ENCODE measurements at places on chromosomes 1 and 21. TPM values are rescaled to one million over a fixed set of nuclear protein-coding genes. Genes with fewer than 3 reads are reported as not detected.
A peak's percentile ranks its signal among the peaks of the same experiment; 100 is the strongest.

Gene CCDC185
- total RNA-seq = not detected

Gene OR2L3
- not detected for total RNA-seq

Gene TNFSF4
- 0.62 TPM for total RNA-seq

Gene FLG2
- total RNA-seq = not detected

Gene MROH7
- 0.21 TPM for total RNA-seq

Gene KRTAP10-8
- not detected for total RNA-seq

Gene TSPAN1
- total RNA-seq = 68.5 TPM

Gene TLR5
- total RNA-seq = 3.7 TPM

DNA sequence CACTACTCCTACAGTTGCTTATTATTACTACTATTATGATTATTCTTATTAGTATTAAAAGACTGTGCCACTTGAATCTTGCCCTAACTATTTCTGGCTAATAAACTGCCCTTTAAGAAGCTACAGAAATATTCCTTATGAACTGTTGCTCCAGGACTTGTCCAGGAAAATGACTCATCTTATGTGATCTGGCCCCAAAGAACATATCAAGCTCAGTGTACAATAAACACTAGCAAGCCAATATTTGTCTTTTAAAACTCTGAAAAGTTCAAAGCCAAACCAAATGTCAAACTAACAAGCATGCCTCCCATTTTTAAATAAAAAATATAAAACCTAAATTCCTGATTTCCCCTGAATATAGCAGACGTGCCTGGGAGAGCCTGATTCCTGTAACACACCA, 88.7 kb upstream of the SIM2 start:
- DNase-seq = no peak

DNA sequence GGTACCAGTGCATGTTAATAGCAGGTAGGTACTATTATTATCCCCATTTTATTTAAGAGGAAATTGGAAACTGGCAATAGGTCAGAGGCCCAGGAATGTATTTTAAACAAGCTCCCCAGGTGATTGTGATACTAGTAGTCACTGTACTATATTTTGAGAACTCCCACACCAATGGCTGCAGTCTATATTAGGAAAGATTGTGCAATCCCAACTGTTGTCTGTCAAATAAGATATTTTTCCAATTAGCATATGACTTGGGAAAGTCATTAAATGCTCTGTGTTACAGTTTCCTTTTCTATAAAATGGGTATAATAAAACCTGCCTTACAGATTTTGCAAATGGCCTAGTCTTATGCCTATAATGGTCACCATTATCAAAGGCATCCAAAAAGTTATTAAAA, 94.2 kb upstream of the DMRTA2 start:
- no peak for DNase-seq

DNA sequence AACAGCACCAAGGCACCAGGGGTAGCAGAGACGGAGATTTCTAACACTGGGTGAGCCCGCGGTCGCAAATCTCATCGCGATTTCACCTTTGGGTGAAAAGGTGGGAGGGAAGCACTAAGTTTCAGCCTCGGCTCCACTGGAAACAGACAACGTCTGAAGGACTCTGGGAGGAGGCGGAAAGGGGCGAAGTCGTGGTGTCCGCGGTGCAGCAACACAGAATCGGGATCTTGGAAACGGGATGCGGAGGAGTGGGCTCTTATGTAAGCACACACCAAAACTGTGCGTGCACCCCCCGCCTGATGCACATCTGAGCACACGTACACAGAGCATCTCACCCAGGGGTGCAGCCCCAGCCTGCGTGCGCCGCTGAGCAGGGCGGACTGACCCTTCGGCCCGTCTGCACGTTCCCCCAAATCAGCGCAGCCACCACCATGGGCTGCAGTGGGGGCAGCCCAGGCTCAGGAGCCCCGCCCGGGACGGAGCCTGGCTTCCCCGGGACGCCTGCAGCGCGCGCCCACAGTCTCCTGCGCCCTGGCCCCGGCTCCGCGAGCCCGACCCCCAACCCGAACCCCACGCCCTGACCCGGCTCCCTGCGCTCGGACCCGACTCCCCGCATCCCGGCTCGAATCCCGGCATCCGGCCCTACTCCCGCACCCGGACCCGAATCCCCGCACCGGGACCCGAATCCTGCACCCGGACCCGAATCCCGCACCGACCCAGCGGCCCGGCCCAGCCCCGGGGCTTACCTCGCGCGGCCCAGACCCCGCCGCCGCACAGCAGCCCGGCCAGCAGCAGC, 670 bp downstream of the CLSTN1 start:
- DNase-seq = no peak

DNA sequence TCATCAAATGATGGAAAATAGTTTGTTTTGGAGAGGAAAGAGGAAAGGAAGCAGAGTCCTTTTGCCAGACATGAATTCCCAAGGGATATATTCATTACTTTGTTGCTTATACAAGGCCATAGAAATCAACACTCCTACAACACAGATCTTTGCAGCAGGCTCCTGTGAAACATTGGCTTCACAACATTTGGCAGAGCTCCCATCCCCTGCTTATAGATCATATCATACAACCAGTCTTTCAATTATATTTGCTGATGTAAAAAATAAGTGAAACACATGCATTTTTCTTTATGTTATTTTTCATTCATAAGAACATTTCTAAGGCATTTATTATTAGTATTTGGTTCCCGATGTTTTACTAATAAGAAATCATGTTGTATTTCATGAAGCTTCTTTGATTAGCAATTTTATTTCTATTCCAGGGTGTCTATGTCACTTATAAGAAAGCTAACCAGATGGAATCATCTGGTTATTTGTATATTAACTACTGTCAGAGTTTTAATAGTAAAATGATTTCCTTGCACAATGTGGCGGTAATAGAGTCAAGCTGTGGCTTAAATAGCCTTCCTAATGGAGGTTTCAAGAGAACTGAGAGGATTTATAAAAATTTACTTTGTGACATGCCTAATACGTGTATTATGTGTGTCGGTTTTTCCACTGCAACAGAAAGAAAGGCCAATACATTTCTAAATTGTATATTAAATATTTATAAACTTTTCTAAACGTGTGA, 470.3 kb upstream of the NCAM2 start:
- no peak for DNase-seq

DNA sequence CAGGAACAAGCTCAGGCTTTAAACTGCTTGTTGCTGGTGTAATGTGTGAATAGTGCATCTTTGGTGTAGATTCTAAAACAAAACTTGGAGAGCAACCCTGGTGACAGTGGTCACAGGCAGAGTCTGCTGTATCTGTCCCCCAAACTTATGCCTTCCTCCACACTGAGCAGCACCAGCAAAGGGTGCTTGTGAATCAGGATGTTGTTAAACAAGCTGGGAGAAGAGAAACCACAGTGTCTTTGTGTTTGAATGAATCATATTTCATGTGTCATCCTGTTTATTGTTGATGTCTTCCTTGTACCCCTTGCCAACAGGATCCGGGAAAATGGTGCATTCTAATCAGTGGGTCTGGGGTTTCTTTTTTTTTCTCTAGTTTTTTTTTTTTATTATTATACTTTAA, 91.9 kb upstream of the COG2 start:
- DNase-seq = no peak

GRCh38 chr1:180224902-180225301, 5.2 kb upstream of the LHX4 start:
- no peak for DNase-seq

- peak; percentile 18 for DNase-seq
These were observed 112.6 kb downstream of the ADAMTS1 start for GRCh38 chr21:26732432-26733221.

GRCh38 chr1:174656409-174657059, 208.8 kb downstream of the GPR52 start:
- no peak for DNase-seq

GRCh38 chr21:44930543-44930981, 9.3 kb upstream of the SLX9 start:
- no peak for DNase-seq

- no peak for DNase-seq
These were observed 29.2 kb downstream of the B3GALT5 start for GRCh38 chr21:39641827-39642450.

DNA sequence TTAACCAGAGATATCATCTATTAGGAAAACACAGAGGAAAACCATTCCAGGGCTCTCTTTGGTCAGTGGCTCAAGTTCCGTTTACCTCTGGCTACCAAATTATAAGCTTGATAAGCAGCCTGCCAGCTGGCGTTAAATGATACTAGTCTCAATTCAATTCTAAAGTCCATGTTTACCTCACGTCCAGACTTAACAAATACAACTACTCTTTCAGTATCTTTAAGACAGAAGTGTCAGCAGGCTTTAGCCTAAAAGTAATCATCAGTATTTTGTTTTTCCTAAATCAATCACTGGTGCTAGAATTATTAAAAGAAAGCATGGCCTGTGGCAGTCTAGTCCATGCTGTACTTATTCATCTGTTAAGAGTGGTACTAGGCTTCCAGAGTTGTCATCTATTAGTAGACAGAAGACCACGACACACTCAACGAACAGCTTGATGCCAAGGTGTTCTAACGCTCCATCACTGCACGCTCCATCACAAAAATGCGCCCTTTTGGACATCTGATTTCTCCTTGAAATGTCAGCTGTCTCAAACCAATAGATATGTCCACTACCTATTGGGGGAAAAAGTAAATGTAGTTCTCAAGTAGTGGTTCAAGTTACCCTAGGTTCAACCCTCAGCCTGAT, 1.5 kb downstream of the IVNS1ABP start:
- DNase-seq = no peak

DNA sequence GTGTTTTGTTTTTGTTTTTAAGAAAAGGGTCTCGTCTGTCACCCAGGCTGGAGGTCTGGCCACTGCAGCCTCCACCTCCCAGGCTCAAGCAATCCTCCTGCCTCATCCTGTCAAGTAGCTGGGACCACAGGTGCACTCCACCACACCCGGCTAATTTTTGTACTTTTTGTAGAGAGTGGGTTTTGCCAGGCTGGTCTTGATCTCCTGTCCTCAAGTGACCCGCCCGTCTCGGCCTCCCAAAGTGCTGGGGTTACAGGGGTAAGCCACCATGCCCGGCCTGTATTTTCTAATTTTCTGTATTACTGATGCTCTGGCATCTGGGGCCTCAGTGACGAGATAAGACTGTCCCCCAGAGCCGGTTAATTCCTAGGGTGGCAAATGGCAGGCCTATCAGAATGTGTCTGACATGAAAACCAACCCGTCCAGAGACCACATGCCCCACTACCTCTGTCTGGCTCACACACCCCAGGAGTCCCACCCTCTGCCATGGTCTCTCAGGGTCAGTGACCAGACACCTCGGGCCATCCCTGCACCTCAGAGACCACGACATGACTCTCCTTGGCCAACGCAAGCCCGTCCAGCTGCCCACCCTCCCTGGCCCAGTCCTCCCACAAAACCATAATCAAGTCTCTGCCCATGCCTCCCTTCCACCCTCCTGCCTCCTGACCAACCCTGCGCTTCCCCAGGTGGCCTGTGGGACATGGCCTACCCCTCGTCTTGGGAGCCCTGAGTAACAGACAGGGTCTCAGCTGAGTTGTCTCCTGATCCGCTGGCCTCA, 12.5 kb downstream of the NPHP4 start:
- DNase-seq = no peak

- DNase-seq = no peak
These were observed 36.5 kb downstream of the LHX4 start for GRCh38 chr1:180266275-180267210.

- DNase-seq = no peak
These were observed 13.4 kb upstream of the NOS1AP start for GRCh38 chr1:162056043-162056442.

- no peak for DNase-seq
These were observed 22.9 kb upstream of the LMO4 start for GRCh38 chr1:87305762-87306161.

GRCh38 chr1:86616871-86617270, 70.0 kb downstream of the CLCA4 start:
- no peak for DNase-seq

DNA sequence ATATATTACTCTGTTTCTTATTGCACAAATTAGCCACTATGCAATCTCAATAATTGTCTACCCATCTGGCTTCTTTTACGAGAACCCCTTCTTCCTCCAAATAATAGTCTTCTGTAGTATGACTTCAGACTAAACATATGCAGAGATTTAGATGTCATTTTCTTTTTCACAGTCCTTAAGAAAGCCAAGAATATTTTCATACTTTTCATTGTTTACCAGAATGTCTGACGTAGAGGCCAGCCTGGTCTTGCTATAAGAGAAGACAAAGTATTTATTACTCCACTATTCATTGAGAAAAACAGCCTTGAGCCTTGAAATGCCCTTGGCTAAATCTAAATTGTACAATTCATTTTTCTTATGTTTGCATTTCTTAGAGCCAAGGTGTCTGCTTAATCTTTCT, 714.9 kb upstream of the CXADR start:
- DNase-seq = no peak

GRCh38 chr1:44860891-44861425, 17.9 kb upstream of the PTCH2 start:
- DNase-seq = no peak

Measured in kidney epithelial cell (primary cell).